Activated CD8-positive, alpha-beta memory T cell treated with anti-CD3 and anti-CD28 coated beads for 24 hours (primary cell): ENCODE measurements at places on chromosomes 16 and 17.

- no peak for DNase-seq
Measured at GRCh38 chr17:14923981-14924380, 341.1 kb downstream of the PMP22 start.

DNA sequence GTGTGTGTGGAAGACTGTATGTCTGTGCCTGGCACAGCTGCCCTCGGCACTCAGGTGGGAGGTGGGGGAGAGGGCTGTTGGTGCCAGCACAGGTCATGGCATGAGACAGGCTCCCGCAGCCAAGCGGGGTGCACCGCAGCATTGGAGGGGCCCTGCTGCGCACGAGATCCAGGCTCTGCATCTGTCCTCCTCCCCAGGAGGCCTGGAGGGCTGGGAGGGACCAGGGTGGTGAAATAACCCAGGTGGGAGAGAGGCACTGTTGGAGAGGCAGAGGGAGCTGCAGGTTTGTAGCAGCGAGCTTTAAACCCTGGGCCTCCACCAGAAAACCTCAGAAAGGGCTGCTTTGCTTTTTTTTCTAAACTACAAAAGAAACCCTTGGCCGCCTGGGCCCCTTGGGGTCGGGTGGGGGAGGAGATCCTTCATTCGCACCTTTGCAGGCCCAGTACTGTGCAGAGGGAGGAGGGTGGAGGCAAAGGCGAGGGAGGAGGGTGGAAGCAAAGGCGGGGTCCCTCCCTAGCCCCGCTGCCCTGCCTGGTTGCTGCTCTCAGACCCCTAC lies 241.7 kb downstream of the SEC14L1 start:
- peak; percentile 82 for DNase-seq

DNA sequence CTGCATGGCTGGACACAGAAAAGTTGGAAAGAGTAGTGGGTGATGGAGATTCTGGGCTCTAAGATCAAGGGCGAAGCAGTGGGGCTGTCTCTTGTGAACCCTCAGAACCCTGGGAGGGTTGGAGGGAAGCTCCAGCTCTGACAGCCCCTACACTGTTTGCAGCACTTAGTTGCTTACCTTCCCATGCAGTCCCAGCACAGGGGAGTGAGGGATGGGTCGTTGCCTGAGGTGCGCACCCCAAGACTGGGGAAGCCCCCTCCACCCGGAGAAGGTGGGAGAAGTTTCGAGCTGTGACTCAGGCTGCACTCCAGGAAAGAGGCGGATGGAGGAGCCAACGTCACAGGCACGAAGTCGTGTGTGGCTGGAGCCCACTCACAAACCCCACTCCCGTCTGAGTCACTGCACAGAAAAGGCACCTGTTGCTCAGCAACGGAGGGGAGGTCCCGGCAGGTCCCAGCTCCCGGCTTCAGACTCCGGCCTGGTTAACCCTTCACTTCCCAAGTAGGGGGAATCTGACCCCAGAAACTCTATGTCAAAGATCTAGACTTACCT lies 60.1 kb downstream of the AIPL1 start:
- peak; percentile 77 for DNase-seq

- no peak for DNase-seq
Measured at GRCh38 chr17:70423562-70423961, 254.2 kb downstream of the KCNJ2 start.

DNA sequence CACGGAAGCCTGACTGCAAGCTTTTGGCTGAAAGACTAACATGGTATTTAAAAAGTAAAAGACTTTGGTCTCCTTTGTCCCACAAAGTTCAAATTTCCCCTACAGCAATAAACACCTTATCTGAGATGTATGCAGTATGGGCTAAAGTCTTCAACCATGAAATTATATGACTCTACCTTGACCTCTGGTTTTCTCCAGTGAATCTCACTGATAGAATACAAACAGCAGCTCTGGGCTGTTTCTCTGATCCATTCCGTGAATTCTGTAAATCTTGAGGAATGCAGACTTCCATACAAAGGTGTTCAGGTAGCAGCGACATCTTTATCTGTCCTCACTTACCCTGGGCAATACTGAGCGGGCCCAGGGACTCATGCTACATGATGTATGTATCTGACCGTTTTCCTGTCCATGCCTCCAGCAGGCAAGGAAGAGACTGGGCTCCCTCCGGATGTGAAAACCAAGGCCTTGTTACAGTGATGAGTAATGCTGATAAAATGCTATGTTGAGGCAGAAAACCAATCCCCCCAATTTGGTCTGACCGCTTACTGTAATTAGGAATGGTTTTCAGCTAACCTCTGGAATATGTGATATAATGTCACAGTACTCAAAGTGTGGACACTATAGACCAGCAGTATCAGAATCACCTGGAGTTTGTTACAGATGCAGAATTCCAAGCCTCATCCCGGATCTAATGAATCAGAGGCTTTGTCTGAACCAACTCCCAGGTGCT lies 589.8 kb downstream of the HS3ST4 start:
- no peak for DNase-seq

GRCh38 chr17:29388937-29389336 lies 1.2 kb upstream of the TAOK1 start:
- DNase-seq: no peak

DNA sequence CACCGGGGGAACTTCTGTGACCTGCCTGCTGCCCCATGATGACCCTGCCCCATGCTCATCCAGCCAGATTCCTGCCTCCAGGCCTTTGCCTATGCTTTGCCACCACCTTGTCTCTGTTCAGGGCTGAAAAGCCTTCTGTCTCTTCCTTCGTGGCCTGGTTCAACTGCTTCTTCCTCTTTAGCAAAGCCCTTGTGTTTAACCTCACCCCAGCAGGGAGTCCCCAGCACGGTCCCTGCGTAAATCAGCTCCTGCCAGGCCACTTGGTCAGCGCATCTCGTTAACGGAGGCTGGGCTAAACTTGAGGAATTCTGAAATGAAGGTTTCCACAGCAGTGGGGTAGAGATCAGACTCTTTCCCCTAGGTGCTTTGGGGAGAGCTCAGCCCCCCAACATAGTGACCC lies 16.1 kb upstream of the KCNJ12 start:
- DNase-seq: no peak

GRCh38 chr16:67154578-67155294 lies 3.9 kb upstream of the B3GNT9 start:
- DNase-seq: no peak

DNA sequence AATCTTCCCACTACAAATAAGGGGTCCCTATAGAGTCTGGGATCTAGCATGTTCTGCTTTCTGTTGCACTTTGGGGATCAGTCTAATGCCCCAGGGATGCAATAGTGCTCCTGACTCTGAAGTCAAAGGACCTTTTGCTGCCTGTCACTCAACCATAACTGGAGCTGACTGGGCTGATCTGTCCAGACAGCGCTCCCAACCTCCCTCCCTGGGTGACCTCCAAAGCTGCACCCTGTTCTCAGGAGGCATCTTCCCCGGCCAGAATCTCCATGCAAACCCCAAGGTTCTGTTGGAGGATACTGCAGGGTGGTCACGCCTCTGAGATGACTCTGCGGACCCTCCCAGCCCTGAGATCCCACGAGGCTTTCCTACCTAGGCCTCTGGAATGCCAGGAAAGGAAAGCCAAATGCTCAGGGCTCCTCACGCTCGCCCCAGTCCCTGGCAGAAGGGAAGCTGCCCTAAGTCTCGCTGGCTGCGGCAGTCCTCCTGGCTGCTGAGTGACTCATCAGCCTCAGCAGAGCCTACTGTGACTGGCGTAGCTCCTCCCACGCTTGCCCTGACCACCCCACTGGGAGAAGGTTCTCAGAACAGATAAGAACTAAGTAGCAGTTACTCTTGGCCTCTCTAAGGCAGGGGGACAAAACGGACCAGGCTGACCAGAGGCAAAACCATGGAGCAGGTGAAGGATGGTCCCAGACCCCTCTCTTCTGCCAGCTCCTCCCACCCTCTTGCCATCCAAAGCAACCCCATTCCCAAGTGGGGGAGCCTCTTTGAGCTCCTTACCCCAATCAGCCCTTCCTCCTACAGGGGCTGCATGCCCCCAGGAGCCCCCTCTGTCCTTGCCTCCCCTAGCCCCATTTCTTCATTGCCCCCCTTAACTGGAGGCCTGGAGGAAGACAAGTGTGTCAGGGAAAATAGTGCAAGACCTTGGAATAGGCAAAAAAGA lies 124.1 kb upstream of the TNRC6C start:
- DNase-seq: peak; percentile 80

DNA sequence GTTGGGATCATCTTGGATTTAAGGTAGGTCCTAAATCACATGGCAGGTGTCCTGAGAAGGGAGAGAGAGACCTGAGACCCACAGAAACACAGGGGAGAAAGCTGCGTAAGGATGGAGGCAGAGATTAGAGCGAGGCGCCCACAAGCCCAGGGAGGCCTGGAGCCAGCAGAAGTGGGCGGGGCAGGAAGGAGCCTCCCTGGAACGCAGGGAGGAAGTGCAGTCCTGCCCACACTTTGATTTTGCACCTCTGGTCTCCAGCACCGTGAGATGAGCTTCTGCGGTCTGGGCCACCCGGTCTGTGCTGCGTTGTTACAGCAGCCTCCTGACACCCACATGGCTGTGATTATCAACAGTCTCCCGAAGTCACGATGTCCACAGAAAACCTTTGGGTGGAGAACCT lies 6.4 kb downstream of the DNASE1L2 start:
- no peak for DNase-seq
